ENCODE measurements at places on chromosomes 3 and 15.

- no peak for DNase-seq
Measured at GRCh38 chr3:150874666-150875219, 30.5 kb downstream of the MINDY4B start.

DNA sequence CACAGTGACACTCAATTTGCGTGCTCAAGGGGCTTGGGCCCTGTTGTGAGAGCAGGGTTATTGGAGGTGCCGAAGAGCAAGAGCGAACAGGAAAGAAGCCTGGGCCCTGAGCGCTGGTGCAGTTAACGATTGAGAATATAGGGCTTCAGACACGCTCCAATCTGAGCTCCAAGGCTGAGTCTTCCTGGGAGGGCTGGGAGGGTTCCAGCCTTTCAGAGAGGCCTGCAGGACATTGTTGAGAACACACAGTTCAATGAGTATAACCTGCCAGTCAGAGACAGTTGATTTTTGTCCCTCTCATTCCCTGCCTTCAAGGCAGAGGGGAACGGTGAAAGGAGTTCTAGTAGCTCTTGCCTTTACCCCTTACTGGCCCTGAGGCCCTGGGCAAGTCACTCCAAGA, 47.3 kb downstream of the GLDN start:
- DNase-seq, result no peak

GRCh38 chr15:92960996-92961681, 61.0 kb downstream of the CHD2 start:
- DNase-seq, result no peak

GRCh38 chr3:196563721-196564225, 4.6 kb downstream of the WDR53 start:
- DNase-seq, result no peak

- no peak for DNase-seq
Measured at GRCh38 chr3:155192957-155193746, 100.3 kb downstream of the STRIT1 start.

GRCh38 chr3:49554633-49555265, 472 bp downstream of the BSN start:
- DNase-seq, result no peak

- no peak for DNase-seq
Measured at GRCh38 chr3:57959423-57960173, 48.6 kb upstream of the FLNB start.

- DNase-seq, result no peak
Measured at GRCh38 chr3:15083252-15083651, 15.7 kb downstream of the RBSN start.

GRCh38 chr15:47429376-47429775, 287.9 kb upstream of the SEMA6D start:
- no peak for DNase-seq

GRCh38 chr3:107235193-107235927, 141.9 kb upstream of the CCDC54 start:
- DNase-seq, result no peak

GRCh38 chr3:10783360-10784351, 32.4 kb upstream of the SLC6A11 start:
- DNase-seq, result no peak

- no peak for DNase-seq
Measured at GRCh38 chr3:34077417-34078195, 279.2 kb downstream of the PDCD6IP start.

DNA sequence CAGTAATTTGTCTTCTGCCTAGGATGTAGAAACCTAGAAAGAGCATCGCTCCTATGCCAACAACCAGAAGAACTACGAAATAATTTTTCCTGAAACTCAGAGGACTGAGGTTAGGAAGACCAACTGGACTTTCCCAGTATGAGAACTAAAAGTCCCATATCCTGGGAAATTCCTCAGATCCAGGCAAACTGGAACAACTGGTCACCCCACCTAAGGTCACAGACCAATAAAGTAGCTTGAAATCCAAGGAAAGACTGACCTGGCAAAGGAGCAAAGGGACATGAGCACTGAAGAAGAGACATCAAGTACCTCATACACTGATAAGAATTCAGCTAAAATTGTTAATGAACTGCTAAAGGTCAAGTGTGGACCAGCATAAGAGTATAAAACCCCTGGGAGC, 6.6 kb downstream of the RPL39L start:
- DNase-seq, result no peak

All from HS-5 (cell line).